ENCODE measurements at places on chromosomes 5 and 9. TPM values are rescaled to one million over a fixed set of nuclear protein-coding genes. Genes with fewer than 3 reads are reported as not detected.
A peak's percentile ranks its signal among the peaks of the same experiment; 100 is the strongest.

- no peak for DNase-seq
Observed at GRCh38 chr5:124740991-124741583, 5.4 kb downstream of the ZNF608 start.

DNA sequence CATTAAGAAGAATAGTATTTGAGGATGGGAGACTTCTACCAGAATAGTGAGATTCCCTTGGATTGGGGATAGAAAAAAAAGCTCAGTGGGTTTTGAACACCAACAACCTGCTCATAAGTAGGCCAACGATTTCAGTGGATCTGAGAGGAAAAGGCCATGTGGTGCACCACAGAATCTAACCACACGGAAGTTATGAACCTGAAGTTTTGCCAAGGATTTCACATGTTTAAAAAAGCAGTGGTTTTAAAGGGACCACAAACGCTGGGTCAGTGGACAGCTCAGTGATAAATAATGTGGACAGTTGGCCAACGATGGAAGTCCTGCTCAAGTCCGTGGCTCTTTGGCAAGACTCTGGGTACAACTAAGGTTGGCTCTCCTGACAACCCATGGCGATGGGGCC is 107.2 kb upstream of the TXNDC8 start:
- DNase-seq = no peak

GRCh38 chr5:172411484-172412072 is 42.7 kb downstream of the SH3PXD2B start:
- DNase-seq = no peak

DNA sequence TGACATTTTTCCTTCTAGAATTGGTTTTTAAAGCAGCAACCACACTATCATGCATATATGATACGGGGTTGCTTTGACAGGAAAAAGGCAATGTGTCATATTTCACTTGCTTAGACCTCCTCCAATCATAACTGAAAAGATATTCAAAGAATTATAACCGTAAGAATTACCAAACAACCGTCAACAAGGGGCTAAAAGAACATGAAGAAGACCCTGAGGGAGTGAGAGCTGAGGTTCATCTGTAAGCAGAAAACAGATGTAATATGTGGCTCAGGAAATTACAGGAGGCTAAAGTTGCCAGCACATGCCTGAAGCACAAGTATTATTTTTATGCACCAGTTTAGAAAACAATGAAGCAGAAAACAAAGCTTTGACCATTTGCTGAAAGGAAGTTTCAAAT is 78.9 kb downstream of the APBA1 start:
- no peak for DNase-seq

DNA sequence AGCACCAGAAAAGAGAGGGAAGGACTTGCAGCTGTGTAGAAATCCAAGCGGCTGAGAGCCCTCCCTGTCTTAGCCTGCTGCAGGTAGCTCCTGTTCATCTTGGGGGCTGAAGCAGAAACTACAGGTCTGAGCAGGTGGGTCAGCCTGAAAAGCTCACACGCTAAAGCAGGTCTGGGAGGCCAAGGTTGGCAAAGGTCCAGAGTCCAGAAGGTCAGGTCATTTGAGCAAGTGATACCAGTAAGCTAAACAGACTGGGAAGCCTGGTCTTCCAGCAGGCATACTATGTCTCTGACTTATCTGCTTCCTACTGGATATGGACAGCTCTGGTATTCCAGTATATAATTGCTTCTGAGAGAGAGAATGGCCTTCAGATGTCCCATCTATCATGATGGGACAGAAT is 26.2 kb downstream of the PTCD2 start:
- no peak for DNase-seq

DNA sequence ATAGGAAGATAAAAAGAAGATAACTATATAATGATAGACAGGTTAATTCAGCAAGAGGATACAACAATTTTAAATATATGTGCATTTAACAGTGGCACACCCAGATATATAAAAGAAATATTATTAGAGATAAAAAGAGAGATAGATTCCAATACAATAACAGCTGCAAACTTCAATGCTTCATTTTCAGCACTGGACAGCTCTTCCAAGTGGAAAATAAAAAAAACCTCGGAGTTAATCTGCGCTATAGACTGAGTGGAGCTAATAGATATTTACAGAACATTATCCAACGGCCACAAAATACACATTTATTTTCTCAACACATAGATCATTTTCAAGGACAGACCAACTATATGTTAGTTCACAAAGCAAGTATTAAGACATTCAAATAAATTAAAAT is 1229.5 kb upstream of the CDH6 start:
- peak; percentile 33 for DNase-seq

GRCh38 chr9:7338586-7339281 is 460.8 kb downstream of the DMAC1 start:
- DNase-seq = no peak

DNA sequence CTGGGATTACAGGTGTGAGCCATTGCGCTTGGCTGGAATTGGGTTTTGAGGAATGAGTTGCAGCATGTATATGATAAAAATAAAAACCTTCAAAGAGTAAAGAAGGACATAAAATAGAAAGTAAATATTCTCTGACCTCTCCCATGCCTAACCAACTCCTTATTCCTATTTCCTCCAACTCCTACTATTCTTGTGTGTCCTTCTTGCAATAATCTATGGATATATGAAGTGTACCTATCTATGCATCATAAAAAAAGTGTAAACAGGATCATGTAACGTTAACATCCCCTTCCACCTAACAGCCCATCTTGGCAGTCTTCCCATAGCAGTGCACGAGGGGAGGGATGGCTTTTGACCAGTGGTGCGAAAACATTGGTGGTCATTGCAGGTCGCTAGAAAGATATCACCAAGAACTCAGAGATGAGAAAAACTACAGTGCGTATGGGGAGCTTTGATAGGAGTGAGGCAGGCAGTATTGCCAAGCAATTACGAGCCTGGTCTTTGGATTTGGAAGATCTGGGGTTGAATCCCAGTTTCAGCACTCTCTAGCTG is 69.9 kb downstream of the PPARGC1B start:
- DNase-seq = no peak

- no peak for DNase-seq
Observed at GRCh38 chr5:134445856-134446818, 34.5 kb upstream of the CDKN2AIPNL start.

DNA sequence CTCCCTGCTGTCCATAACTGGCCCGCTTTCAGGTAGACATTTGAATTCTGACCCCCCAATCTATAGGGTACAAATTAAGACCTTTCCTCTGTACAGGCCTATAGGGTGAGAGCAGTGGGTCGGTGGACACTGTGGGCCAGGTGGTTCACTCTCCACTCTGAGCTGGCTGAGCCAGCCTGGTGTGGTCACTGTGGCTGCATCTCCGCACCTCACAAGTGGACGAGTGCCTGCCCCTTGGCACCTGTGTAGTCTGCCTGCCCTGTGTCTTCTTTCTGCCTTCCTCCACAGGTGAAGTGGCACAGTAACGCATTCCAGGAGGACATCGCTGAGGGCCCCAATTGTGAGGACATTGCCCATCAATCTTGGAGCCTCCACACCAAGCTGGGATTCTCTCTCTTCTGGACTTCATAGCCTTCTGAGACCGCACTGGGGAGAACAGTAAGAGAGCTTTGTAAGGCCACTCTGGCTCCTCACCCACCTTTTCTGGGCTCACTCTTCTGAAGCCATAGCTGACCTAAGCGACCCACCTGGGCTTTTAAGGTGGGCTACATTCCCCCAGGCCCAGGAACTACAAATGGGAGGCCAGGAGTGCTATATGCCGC is 33.5 kb upstream of the JADE2 start:
- DNase-seq = no peak

GRCh38 chr9:116800885-116801284 is 113.8 kb downstream of the TRIM32 start:
- DNase-seq = peak; percentile 47

DNA sequence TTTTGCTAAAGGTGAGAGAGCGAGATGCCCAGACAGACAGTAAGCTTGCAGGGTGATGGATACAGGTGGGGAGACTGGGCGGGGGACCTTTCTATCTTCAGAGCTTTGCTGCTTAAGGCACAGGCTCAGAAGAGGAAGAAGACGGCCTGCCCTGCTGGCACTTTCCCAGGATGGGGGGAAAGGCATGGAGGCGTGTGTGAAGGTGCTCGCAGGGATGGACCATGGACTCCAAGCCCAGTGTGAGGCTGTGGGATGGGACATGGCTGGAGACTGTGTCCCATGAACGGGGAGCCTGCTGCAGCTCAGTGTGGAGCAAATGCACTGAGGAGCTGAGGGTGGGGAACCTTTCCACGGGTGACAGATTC is 243.2 kb upstream of the IRX4 start:
- no peak for DNase-seq

- DNase-seq = no peak
Observed at GRCh38 chr9:84759300-84759750, 89.8 kb downstream of the NTRK2 start.

DNA sequence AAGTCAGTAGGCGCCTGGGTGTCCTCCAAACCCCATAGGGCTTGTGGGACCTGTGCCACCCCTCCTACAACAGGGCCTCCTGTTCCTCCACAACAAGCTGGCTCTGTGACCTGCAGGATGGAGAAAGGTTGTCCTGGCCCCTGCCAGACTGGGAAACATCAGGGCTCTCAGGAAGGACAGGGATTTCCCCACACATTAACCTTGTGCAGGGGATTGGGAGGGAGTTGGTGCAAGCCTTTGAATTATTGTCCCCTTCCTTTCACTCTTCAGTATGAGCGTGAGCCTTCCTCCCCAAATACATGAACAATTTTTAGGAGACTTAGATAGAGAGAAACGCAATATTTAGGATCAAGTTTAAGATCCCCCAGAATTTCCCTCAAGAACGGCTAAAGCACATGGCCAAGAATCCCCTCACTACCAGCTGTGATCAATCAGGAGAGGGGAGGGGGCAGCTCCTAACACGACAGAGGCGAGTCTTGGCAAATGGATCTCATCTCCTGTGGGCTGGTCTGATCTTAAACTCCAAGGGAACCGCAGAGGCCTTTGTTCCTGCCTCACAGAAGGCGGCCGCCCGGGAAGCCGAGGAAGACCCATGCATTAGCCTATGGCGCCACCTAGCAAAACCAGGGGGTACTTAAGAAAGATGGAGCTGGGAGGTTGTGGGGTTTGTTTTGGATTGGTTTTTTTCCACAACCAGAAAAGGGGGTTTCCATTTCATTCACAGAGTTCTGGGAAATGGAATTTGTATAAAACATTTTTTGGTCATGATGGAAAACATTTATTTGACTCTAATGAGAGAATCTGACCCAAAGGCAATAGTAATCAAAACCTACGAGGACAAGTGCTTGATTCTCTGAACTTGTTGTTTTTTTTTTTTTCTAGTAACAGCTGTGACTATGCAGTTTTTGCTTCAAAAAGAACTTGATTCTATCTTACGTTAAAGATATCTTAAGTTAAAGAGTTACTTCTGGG is 36.1 kb upstream of the OSMR start:
- peak; percentile 93 for DNase-seq

- DNase-seq = peak; percentile 64
Observed at GRCh38 chr5:125575891-125576505, 829.6 kb upstream of the ZNF608 start.

- DNase-seq = no peak
Observed at GRCh38 chr5:94243612-94244011, 374.8 kb downstream of the KIAA0825 start.

DNA sequence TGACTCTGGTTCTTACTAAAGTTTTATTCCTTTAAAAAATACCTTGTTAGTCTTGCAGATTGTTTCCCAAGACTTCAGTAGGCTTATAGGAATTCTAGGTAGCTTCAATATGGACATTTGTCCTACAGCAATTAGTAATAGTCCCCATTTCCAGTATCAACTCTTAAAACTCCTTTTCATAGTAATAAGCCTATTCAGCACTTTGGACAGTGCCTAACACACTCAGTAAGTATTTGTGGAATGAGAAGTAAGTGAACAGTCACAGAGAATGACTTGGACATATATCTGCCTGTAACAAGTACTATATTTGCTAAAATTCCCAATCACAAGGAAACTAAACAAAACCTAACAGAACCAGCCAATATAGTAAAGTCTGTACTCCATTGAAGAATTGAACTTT is 1291.8 kb upstream of the DMAC1 start:
- DNase-seq = no peak

- DNase-seq = peak; percentile 26
Observed at GRCh38 chr9:89611425-89611824, 6.6 kb downstream of the GADD45G start.

DNA sequence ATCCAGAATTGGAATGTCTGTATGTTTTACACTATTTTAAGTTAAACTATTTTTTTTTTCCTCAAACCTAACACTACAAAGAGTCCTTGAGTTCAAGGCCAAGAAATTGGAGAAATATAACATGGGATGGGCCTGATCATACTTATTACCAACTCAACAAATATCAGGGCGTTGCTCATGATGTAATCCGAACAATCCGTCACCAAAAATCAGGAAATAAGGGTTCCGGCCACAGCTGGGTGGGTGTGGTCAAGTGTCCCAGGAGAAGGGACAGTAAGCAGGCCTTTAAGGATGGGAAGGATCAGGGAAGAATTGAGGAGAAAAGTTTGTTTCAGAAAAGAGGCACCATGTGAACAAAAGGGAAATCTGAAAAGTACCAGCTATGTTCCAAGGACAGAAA is 29.8 kb downstream of the MED27 start:
- no peak for DNase-seq

DNA sequence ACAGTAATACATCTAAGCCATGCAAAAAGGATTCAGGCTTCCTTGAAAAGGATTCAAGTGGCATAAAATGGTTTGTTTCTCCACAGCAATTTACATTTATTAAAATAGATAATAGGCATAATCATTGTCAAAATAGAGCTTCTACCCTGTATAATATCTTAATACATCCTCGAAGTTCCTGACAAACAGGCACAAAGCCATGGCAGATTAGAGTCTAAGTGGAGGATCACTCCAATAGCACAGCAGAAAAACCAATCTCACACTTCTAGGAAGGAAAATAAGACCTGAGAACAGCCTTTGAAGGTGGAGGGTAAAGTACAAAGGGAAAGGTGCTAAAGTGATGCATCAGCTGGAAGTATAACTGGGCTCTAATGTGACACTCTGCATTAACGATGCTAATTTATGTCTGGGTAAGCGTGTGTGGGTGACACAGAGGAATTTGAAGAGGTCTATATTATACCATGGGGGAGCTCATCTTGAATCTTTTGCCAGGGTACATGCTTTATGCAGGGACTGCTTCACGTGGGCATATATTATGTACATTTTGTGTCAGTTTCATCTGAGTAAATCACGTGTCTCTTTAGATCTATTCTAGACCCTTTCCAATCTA is 28.8 kb downstream of the PPP2R2B start:
- DNase-seq = no peak

Gene ADGRD2
- total RNA-seq = 0.43 TPM

Gene CATSPER3
- not detected for total RNA-seq

Gene CCNO
- 0.93 TPM for total RNA-seq

Gene FOXD4L5
- total RNA-seq = 0.19 TPM

Gene DND1
- 1.1 TPM for total RNA-seq

Gene CYLC2
- not detected for total RNA-seq

Gene ITK
- not detected for total RNA-seq
